Epithelial cell of proximal tubule (primary cell): ENCODE measurements at places on chromosomes 13 and 19. TPM values are rescaled to one million over a fixed set of nuclear protein-coding genes. Genes with fewer than 3 reads are reported as not detected.

Gene KLK13
- total RNA-seq: not detected in 2 replicates

Gene RASIP1
- total RNA-seq: 3.5 and 6.9 TPM in 2 replicates

Gene N4BP2L1
- 2.0 and 3.6 TPM in 2 replicates for total RNA-seq

Gene KIR2DL4
- total RNA-seq: not detected in 2 replicates

Gene LRRC63
- not detected in 2 replicates for total RNA-seq

Gene SHD
- not detected in 2 replicates for total RNA-seq

Gene NXNL1
- total RNA-seq: not detected in 2 replicates

Gene ARRDC2
- 9.9 and 13.4 TPM in 2 replicates for total RNA-seq

Gene FAM124A
- 0.63 and 1.2 TPM in 2 replicates for total RNA-seq

Gene MYO9B
- 53.9 and 55.9 TPM in 2 replicates for total RNA-seq

Gene ZFP82
- 4.7 and 5.2 TPM in 2 replicates for total RNA-seq

Gene ZNF546
- total RNA-seq: 0.17 and 0.87 TPM in 2 replicates

Gene RHPN2
- total RNA-seq: 23.6 and 45.7 TPM in 2 replicates

Gene BST2
- total RNA-seq: 2.2 and 18.6 TPM in 2 replicates

Gene IFNL1
- not detected in 2 replicates for total RNA-seq

Gene ZNF441
- total RNA-seq: 1.2 and 2.0 TPM in 2 replicates

Gene SIGLEC8
- total RNA-seq: not detected in 2 replicates

Gene PLVAP
- 0.58 and 1.2 TPM in 2 replicates for total RNA-seq

Gene USHBP1
- total RNA-seq: not detected in 2 replicates

Gene TMEM238
- 16.3 and 21.4 TPM in 2 replicates for total RNA-seq

Gene OR7D2
- under 0.01 and 0.12 TPM in 2 replicates for total RNA-seq

Gene ZNF154
- 1.4 and 2.1 TPM in 2 replicates for total RNA-seq
